ENCODE measurements at places on chromosomes 1 and 21.

DNA sequence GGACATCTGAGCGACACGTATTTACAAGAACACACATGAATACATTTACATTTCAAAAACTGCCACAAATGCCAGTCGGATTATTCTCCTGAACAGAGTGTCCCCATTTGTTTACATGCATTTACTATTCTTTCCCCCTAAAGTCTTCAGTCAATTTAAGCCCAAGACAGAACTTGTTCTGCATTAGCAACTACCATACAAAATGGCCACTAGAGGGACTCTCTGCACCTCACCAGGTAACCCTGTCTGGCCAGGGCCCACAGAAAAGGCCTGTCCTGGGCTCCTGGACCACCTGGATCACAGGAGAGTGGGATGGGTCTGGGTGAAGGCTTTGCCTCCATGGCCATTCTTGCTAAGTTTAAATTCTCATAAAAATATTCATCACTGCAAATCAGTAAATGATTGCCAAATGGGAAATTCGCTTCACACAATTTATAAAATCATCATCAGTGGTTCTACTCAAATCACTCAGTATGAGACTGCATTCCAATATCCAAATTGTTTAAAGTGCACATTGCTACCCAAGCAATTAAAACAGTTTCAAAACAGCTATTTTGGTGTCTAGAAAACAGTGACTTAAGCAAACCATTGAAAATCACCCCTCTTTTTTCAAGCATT, 12.5 kb upstream of the GUCA2A start:
- DNase-seq, result peak; percentile 60

DNA sequence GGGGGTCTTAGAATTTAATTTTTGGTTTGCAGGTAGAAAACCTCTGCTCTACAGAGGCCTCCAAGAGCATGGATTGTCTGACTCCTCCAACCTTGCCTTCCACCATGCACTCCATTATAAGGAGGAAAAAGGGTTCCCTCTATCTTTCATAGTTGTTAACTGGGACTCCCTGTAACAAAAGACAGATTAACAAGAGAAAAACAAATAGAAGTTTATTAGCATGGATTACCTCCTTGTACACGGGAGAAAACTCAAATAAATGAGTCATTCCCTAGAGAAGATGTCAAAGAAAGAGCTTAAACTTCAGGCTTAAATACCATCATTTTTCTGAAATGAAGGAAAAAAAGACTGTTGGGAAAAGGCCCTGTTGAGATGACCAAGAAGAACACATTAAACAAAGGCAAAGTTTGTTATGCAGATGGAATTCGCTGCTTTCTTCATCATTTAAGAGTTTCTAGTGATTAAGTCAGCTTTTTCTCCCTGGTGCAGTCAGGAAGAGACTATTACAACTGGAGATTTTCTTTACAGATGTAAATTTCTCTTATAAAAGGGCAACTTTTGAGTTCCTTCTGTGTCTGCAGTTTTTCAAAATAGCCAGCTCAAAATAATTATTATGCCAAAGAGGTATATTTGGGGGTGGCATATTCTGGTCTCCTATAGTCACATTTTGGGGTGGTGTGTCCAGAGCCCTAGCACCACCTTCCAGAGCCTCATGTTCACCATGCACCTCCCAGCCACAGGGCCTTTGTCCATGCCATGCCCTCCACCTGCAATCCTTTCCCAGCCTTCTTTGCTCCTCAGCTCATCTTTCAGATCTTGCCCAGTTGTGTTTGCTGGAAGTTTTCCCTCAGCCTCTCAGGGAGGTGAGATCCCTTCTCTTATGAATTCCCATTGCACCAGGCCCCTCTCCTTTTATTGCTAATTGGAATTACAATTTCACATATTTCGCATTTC, 63.1 kb upstream of the KLHDC7A start:
- no peak for DNase-seq

DNA sequence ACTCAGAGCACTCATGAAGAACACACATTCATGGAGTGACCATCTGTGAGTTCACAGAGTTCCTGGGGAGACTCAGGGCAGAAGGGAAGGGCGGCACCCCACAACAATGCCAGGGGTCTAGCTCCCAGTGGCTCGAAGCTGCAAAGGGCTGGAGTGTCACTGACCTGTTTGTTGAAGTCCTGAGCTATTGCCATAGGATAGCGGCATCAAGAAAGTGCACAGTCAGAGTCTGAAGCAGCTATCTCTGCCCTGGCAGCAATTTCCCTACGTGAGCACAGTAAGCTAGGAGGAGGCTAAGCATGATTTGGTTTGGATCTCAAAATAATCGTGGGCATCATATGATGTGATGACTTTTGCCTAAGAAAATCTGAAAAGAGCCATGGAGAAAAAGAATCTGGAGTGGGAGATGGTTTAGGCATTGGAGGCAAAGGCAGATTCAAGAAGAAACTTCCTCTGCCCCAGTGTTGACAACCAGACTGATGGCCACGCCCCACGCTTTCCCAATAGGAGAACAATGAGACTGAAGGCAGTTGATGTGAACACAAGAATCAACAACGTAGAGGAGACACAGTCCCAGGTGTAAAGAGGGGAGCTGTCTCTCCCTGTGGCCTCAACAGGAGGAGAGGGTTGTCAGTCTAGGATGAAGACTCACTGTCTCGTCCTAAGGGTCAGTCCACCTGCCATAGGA, 100.0 kb upstream of the SLC25A33 start:
- DNase-seq, result no peak

- no peak for DNase-seq
These were observed 194.3 kb upstream of the CAMK1G start for GRCh38 chr1:209389258-209389657.

- DNase-seq, result no peak
These were observed 40.5 kb downstream of the STPG1 start for GRCh38 chr1:24373044-24373443.

GRCh38 chr1:119159111-119159510, 18.7 kb upstream of the WARS2 start:
- DNase-seq, result no peak
